ENCODE measurements at places on chromosomes 6 and 20. TPM values are rescaled to one million over a fixed set of nuclear protein-coding genes. Genes with fewer than 3 reads are reported as not detected.

SNTA1 gene
- polyA plus RNA-seq: 36.6 TPM

GRCh38 chr6:135527960-135528249 lies 30.4 kb upstream of the AHI1 start:
- peak; percentile 63 for DNase-seq

- peak; percentile 34 for DNase-seq
Measured at GRCh38 chr20:38674092-38674764, 50.1 kb upstream of the SLC32A1 start.

DNA sequence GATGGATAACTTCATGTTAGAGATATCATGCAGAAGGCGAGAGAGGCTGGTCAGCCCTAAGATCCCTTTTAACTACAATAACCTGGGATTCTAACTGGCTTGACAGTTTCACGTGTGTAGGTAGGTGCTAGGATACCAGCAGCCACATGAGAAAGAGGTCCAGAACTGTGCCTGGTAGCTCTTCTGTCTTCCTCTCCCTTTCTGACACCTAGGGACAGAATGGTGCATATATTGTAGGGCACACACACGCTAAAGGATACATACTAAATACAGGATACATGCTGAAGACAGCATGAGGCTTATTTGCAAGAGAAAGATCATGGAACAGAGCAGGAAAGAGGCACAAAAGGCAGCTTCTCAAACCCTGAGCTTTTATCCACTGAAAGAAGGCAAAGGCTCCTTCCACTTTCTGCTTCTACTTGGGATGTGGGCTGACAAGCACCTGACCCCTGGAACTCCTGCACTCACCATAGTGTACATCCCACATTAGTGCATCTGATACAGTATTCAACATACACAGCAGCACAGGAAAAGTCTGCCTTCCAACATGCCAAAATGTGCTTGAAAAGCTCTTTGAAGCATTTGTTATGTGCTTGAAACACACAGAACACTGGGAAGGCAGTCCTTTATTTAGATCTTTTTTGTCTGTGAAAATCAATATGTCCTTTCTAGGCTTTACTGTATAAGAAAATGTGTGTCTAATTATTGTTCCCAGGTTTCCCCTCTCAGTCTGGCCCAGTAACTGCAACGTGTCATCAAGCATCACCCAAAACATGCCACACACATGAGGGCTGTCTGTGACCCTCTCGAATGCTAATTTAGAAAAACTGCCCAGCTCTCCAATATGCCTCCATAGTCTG lies 3.2 kb downstream of the SLC22A23 start:
- DNase-seq: no peak

DNA sequence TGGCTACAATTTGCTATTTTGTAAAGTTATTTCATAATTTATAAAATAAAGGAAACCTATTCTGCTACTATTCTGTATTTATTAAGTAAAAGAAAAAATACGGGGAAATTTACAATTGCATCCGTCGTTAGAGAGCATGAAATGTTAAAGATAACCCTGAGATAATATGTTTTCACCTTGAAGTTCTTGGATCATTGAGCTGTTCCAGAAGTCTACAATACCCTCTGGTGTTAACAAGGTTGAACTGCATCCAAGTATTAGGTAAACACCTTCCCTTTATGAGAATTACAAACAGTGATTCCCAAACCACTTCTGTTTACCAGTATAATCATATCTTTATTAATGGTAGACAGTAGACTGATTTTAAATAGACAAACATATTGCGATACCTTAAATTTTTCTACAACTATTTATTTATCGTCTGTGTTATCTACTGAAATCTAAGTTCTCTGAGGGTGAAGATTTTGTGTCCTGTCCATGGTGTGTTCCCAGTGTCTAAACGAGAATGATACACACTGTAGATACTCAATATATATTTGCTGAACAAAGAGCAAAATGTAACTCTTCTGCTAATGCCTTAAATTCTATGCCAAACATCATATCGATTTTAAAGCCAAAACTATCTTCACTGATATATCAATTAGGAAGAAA lies 28.2 kb downstream of the TBC1D32 start:
- DNase-seq: no peak

Measured in hindlimb muscle (tissue), 1 donor.